Breast epithelium (tissue), 4 donors: ENCODE measurements at places on chromosomes 1 and 21.

- peak; percentile 46 for DNase-seq
Observed at GRCh38 chr1:201539561-201540431, 869 bp downstream of the NAV1 start.

- DNase-seq: no peak
Observed at GRCh38 chr1:56901716-56902115, 47.1 kb downstream of the C8A start.

- DNase-seq: no peak
Observed at GRCh38 chr1:218266356-218266755, 18.7 kb upstream of the RRP15 start.

GRCh38 chr1:67812226-67812625 is 21.0 kb downstream of the GNG12 start:
- DNase-seq: no peak

DNA sequence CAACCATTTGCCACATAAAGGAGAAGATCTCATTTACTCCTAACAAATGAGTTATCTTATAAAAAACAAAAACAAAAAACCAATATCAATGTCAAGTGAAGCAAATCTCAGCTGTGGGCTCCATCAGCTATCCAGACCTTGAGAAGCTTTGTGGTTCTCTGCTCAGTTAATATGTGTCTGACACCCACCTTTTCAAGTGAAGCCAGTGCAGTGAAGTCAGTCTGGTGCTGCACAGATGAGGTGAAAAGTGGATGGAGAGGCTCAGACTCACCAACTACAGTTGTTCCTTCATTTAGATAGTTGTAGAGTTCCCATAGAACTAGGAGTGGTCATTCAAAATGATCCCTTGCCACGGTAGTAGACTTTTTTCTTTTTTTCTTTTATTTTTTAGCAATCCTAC is 106.8 kb downstream of the NTNG1 start:
- no peak for DNase-seq

DNA sequence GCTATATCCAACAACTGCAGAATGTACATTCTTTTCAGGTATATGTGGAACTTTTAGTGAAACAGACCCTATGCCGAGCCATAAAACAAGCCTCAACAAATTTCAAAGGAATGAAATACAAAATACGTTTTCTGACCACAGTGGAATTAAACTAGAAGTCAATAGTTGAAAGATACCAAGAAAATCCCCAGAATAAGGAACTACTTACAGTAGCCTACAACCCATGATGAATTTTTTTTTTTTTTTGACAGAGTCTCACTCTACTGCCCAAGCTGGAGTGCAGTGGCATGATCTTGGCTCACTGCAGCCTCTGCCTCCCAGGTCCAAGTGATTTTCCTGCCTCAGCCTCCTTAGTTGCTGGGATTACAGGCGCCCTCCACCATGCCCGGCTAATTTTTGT is 83.4 kb downstream of the RUNX3 start:
- DNase-seq: no peak

DNA sequence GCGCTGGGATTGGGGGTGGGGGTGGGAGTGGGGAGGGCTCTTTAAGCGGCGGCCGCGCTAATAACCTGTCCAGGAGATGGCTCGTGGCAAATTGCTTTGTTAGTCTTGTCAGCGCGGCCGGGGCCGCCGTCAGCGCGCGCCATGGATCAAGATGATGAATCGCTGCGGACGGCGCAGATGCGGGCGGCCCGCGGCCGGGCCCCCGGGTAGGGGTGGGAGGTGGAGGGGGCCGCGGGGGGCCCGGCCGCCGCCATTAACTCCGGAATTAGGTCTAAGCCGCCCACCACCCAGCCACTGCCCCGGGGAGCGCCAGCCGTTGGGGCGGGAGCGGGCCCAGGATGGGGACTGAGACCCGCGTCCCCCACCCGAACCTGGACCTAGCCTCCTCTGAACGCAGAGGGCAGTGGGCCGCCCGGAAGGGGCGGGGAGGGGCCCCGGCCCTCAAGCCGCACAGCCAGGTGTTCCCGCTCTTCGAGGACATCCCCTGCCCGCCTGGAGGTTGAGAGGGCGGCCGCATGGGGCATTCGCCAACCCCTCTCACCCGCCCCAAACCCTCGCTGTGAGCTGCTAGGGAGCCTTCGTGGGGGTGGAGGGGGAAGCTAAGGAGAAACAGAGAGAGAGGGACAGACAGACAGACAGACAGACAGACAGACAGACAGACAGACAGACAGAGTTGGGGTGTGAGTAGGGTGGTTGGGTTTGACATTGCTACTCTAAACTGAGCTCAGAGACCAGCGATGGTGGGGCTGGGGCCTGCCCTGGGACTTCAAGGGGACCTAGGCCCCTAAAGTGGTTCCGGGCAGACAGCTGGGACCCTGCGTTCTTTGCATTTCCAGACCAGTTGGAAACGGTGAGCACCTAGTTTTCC is 3.8 kb upstream of the DMBX1 start:
- no peak for DNase-seq

DNA sequence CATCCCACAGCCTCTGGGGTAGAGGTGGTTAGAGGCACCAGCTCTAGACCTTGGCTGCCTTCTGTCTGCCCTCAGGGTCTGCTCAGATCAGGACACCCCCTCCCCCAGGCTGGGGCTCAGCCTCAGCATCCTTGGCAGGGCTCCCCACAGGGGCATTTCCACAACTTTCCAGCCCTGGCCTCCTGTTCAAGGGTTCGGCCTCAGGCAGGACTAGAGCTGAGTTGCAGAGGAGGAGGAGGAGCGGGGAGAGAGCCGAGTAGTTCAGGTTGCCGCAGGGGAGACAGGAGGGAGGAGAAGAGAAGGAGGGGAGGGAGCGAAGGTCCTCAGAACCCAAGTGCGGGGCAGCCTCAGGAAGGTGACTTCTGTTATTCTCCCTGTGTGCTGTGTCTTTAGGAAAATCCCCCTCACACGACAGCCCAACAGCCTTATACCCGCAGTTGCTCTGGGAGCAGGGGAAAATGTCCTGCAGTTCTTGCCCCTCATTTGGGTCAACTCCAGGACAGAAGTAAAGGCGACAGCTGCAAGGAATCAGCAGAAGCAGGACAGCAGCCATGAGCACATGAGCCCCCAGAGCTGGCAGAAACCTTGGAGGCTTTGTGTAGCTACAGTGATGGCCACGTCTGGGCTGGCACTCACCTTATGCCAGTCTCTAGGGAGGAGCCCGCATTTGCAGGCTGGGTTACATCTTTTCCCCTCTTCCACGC is 46.5 kb upstream of the TENT5B start:
- no peak for DNase-seq

DNA sequence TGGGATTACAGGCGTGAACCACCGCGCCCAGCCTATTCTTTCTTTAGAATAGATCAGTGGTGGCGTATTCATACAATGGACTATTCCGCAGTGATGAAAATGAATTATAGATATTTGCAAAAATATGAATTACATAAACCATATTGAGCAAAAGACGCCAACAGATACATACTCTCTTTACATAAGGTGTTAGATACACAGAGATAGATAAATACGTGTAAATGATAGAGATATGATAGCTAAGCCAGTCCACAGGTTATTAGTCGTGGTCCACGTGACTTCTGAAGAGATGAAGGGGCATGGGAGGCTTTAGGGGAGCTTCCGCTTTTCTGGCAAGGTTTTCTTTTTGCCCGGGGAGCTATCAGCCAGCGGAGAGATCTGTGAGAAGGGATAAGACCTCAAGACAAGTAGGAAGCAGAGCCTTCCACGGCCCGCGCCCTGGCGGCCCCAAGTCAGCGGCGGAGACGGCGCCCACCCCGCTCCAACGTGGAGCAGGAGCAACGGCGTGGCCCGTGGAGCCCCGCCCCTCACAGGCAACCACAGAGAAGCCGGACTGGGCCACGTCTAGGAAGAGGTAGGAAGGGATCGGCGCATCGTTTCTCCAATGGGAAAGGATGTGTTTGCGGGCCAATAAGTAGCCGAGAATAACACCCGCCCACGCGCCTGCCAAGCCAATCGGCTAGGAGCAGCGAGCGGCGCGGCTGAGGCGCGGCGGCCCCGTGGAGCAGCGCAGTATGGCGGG is at the start of gene MSTO1:
Gene MSTO1 (plus strand): TSS at position 704 of the 742 bp plus-strand sequence. CDS start 31 bp downstream, at position 735.
- DNase-seq: peak; percentile 96

- DNase-seq: no peak
Observed at GRCh38 chr1:72375226-72375625, 92.9 kb upstream of the NEGR1 start.

DNA sequence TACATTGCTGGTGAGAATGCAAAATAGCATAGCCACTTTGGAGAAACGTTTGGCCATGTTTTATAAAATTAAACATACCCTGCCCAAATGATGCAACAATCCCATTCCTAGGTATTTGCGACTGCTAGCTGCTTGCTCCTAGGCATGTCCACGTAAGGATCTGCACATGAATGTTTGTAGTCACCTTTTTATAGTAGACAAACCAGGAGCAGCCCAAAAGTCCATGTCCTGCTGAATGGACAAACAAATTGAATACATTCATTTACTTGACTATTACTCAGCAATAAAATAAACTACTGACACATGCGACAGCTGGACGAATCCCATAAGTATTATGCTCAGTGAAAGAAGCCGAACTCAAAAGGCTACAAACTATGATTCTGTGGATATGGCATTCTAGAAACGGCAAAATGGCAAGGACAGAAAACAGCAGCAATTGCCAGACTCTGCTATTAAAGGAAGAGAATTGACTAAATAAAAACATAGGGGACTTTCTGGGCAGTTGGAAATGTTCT is 161.9 kb upstream of the GALNT2 start:
- DNase-seq: no peak

- DNase-seq: no peak
Observed at GRCh38 chr21:22804151-22804550, 1805.9 kb downstream of the NCAM2 start.

DNA sequence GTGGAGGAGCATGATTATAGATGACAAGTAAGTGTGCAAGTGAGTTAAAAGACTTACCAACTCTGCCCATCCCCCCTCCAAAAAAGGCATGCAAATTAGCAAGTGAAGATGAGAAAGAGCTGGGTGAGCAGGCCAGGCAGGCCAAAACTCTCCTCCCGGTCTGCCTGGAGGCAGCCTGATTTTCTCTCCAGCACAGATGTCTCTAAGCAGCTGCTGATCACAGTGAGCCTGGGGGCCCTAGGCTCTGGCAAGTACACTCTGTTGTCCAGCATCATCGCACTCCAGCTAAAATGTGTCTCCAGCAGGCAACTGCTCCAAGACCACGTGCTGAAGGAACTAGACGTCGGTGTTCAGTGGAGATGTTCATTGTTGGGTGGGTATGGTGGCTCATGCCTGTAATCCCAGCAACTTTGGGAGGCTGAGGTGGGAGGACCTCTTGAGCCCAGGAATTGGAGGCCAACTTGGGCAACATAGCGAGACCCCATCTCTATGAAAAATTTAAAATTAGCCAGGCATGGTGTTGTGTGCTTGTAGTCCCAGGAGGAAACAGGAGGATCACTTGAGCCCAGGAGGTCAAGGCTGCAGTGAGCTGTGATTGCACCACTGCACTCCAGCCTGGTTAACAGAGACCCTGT is 56.7 kb upstream of the PUM1 start:
- no peak for DNase-seq

DNA sequence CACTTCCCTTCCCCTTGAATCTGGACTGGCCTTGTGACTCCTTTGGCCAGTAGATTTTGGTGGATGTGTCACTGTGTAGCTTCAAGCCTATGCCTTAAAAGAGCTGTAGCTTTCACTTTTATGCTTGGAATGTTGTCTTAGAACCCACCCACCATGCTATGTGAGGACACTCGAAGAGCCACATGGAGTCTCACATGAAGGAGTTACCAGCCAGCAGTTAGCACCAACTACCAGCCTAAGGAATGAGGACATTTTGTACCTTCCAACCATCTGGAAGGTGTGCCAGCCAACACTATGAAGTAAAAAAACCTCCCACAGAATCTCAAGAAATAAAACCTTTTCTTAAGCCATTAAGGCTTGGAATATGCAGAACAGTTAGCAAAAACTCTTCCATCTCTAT is 50.6 kb downstream of the LRRC8B start:
- DNase-seq: no peak

- no peak for DNase-seq
Observed at GRCh38 chr1:49389699-49390098, 613.0 kb upstream of the BEND5 start.

DNA sequence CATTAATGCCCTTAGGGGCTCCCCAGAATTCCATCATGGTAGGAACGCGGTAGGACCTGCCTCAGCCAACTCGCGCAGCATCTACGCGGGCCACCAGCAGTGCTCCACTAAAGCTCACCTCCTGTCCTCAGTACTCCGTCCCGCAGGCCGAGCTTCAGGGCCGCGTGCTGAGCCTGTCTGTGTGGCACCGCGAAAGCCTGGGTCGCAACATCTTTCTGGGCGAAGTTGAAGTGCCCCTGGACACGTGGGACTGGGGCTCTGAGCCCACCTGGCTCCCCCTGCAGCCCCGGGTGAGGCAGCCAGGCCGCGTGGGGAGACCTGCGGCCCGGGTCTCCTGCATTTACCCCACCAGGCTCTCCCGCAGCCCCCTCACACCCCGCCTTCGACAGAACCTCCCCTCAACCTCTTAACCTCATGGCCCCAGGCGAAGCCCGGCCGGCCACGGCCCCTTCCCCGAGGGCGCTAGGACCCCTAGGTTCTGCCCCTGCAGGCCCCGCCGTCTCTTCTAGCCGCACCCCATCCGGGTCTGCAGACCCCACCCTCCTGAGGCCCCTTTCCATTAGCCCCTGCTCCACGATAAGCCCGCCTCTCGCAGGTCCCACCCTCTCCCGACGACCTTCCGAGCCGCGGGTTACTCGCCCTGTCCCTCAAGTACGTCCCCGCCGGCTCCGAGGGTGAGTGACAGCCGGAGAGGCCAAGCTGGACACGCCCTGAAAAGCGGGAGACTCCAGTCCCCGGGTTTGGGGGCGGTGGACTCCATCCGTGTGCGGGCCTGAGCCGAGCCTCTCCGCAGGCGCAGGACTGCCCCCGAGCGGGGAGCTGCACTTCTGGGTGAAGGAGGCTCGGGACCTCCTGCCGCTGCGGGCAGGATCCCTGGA is 9.1 kb downstream of the SYTL1 start:
- DNase-seq: no peak

- no peak for DNase-seq
Observed at GRCh38 chr1:18354612-18355011, 126.1 kb upstream of the KLHDC7A start.

DNA sequence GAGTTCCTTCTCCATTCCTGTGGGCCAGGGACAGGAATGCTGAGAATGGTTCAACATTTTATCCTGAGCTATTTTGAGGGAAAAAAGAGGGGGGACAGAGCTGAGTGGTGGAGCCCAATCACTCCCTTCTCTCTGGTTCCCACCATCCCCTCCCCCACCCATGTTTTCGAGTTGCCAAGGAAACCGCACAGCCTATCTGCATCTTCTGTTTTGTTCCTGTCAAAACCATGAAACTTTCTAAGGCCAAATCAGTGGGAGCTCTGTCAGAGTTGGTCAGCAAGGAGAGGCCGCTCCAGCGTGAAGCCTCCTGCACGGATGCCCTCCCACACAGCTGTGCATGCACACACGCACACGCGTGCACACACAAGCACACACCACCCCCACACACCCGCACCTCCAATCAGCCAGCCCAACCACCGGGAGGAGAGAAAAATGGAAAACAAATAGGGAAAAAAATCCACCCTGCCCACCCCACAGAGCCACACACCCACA is 54.5 kb upstream of the ATP2B4 start:
- DNase-seq: no peak
